ENCODE measurements at places on chromosomes 12 and 14.

GRCh38 chr12:112928978-112929377, 9.3 kb upstream of the OAS3 start:
- DNase-seq, result no peak

DNA sequence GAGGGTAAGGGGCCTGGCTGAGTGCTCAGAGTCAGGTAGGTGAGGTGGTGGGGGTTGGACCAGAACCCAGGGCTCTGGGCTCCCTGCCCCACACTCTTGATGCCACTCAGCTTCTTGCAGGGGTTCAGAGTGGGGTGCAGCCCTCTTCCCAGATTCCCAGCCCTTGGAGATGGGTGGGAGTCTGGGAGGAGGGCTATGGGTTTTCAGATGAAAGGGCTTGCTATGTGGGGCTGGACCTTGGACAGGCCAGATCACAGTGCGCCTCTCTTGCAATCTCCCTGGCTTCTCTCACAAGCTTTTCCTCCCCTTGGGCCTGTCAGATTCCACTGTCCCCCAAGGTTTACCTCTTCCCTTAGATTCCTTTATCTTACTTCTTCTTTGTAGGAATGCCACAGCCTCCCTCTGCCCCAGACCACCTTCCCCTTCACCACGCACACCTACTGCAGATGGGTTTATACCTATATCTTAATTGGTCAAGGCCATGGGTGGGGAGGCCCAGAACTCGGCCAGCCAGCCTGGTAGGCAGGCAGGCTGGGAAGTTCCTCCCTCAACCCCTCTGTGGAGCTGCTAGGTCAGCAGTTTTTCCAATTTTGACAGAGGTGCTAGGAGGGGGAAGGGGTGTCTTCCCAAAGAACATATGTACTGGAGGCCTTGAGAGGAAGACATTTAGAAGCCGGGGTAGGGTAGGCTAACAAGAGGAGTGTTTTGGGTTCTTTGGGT, 1.4 kb downstream of the NYNRIN start:
- DNase-seq, result no peak

DNA sequence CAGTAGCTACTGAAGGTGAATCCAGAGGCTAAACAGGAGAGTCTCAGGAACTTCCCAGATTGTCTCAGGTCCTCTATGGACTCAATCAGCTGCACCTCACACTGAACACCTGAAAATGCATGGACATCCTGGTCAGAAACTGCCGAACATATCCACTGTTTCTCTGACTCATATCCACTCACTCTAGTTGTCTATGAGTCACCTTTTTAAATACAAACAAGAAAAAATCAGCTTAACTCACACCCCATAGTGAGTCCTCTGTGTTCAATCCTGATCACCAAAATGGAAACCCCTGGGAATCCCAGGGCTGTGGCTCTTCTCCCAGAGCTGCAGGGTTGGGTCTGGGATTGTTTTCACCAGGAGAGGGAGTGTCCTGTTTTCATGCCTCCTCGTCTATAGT, 556.7 kb downstream of the TMEM121 start:
- DNase-seq, result no peak

DNA sequence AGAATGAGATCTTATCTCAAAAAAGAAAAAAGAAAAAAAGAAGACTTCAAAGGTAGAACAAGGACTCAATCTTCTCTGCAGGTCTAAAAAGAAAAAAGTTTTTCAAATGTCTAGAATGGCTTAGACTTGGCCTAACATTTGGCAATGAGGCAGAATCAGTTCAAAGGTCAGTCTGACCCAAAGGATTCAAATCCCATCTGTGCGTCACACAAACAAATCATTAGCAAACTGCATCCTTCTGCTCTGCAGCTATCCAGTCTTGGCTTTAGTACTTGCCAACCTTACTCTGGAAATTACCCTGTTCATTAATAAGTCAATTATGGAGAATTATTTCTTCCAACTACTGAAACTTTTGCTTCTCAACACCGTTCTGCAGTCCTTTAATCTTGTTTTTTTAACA, 3.1 kb downstream of the YAF2 start:
- DNase-seq, result no peak

DNA sequence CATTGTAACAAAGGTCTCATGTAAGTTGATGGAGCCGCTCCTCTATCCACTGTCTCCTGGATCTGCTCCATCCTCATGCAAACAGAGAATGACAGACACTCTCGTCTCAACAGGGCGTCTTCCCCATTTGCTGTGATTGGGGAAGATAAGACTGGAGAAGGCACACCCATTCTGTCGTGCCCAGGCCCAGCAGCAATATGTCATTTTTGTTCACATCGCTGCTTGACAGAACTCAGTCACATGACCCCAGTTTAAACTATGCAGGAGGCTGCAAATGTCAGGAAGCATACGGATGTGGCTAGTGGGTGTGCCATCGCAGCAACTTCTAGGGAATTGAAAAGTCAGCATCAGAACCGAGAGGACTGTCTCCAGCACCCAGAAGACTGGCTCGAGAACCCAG, 290.5 kb downstream of the TMEM132D start:
- DNase-seq, result no peak

GRCh38 chr12:66251049-66251448, 51.2 kb upstream of the HELB start:
- DNase-seq, result no peak

GRCh38 chr14:46717211-46717610, 65.6 kb upstream of the RPL10L start:
- DNase-seq, result no peak

DNA sequence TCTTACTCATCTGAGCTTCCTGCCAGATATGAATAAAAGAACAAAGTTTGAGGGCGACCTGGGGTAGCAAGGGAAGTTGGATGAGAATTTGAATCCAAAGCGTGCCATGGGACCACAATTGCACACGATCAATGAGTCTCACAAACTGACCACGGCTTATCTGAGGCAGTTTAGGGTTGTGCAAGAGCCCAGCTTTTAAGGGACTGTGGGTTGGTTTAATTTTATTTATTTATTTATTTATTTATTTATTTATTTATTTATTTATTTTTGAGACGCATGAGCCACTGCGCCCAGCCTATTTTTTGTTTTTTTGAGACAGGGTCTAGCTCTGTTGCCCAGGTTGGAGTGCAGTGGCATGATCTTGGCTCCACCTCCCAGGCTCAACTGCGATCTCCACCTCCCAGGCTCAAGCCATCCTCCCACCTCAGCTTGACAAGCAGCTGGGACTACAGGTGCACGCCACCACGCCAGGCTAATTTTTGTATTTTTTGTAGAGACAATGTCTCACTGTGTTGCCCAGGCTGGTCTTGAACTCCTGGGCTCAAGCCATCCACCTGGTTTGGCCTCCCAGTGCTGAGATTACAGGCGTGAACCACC, 1.1 kb downstream of the AMDHD1 start:
- DNase-seq, result no peak

DNA sequence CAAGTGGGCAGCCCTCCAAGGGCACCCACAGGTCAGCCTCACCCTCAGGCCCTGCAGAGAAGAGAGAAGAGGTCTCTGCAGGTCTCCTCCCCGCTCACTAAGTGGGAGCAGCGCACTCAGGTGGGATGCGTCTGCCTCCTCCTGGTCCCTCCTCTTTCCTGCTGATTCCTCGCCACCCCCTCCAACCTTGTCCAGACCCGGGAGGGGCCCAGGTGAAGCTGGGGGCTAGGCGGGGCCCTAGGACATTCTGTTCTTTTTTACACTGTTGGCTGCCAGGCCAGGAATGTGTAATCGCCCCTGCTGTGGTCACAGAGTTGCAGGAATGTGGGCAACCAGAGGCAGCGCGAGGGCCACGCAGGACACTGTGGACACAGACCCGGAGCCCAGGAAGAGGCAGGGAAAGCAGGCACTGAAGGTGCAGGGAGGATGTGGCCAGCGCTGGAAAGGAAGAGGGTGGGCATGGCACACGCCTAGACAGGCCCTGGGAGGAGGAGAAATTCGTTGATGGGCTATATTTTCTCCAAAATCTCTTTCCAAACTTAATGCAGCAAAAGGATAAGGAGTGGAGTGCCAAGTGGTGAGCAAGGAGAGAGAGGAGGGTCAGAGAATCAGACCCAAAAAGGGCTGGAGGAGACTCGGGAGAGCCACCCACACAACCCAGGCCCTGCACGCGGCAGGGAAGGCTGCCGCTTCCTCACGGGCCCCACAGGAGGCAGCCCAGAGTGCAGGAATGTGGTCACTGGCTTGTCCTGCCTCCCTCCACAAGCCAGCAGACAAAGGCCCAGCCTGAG, 911 bp upstream of the SCNN1A start:
- no peak for DNase-seq

GRCh38 chr14:85987907-85988306, 458.0 kb downstream of the FLRT2 start:
- DNase-seq, result no peak

- DNase-seq, result no peak
Observed at GRCh38 chr14:84129007-84129406, 1400.9 kb upstream of the FLRT2 start.

DNA sequence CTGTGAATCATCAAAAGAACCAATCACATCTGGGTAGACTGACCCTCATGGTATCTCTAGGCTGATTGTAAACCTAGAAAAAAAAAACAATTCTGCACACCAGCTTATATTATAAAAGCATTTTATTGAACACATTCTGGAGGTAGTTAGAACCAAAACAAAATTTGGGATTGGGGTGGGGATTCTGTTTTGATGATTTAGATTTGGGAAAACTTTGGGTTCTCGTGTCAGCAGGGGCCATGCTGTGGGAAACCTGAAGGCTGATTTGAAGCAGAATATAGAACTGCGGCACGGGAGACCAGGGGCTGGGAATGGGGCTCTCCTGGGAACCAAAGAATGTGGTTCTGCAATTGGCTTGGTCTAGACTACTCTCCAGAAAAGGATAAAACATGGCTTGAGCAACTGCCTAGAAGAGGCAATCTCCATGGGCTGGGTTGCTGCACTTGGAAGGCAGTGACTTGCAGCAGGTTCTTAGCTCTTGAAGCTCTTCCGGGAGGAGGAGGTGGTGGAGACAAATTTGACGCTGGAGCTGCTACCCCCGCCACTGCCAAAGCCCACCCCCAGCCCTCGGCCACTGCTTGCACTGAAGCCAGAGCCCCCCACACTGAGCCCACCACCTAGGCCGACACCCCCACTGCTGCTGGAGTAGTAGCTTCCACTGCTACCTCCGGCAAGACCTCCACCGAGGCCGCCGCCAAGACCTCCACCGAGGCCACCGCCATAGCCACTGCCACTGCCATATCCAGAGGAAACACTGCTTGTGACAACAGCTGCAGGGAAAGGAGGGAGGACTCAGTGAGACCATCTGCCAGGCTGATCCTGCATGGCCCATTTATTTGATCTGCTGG, 5.5 kb downstream of the KRT5 start:
- DNase-seq, result no peak

- DNase-seq, result no peak
Observed at GRCh38 chr12:28552251-28552970, 362.2 kb downstream of the CCDC91 start.

- no peak for DNase-seq
Observed at GRCh38 chr12:117294189-117294603, 67.2 kb downstream of the NOS1 start.

GRCh38 chr14:80388980-80389711, 177.8 kb upstream of the DIO2 start:
- no peak for DNase-seq

GRCh38 chr12:50971946-50972345, 19.6 kb downstream of the HIGD1C start:
- no peak for DNase-seq

DNA sequence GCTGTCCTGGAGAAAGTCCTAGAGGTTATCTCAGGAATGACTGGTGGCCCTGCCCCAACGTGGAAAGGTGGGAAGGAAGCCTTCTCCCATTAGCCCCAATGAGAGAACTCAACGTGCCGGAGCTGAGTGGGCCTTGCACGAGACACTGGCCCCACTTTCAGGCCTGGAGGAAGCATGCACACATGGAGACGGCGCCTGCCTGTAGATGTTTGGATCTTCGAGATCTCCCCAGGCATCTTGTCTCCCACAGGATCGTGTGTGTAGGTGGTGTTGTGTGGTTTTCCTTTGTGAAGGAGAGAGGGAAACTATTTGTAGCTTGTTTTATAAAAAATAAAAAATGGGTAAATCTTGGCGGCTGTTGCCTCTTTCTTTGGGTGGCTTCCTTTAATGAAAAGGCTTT, 152.8 kb downstream of the SMOC1 start:
- no peak for DNase-seq

DNA sequence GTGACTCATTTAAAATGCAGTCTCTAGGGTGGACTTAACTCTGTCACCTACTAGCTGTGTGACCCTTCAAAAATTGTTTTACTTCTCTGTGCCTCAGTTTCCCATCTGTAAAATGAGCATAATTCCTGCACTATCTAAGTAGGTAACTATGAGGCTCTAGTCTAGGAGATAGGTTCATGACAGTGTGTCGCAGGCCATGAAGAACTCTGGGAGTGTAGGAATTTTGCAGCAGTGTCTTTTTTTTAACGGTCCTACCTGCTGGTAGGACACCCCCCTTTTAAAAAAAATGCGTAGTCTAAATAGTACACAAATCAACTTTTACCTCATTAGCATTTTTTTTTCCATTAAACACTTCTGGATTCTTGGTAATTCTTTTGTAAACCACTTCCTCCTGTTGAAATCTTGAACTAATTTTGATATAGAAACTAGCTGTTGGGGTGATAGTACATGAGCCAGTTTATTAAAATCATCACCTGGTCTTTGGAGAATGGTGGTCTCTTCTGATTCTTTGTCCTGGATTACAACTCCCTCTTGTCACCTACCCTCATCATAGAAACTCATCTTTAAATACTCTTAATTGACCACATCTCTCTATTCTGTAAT, 86.0 kb upstream of the SLC38A2 start:
- no peak for DNase-seq

GRCh38 chr12:131736446-131737149, 25.7 kb downstream of the SFSWAP start:
- no peak for DNase-seq

DNA sequence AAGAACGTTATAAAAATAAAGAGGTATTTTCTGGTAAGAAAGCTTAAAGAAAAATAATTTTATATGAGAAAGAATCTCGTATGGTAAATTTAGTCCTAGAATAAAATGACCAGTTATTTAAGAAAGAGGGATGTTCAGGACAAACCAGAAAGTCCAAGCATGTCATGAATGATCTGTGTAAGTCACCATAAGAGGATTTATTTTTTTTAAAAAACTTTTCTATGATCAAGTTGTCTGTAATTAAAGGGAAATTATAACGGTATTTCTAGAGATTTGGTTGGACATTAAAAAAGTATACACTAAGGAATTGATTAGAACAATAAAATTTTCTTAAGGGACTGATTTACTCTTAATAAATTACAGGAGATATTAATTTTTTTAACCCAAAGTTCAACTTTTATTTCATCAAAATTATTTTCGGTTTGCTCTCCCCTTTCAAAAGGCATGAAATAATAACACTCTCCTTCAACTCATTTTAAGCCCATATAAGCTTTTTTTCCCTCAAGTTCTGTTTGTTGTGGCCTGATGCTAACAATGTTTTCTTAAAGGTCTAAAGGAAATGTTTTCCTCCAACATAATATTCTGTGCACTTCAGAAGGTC, 49.9 kb upstream of the CPSF6 start:
- DNase-seq, result no peak
